ENCODE measurements at places on chromosomes 5 and 9.
A peak's percentile ranks its signal among the peaks of the same experiment; 100 is the strongest.

DNA sequence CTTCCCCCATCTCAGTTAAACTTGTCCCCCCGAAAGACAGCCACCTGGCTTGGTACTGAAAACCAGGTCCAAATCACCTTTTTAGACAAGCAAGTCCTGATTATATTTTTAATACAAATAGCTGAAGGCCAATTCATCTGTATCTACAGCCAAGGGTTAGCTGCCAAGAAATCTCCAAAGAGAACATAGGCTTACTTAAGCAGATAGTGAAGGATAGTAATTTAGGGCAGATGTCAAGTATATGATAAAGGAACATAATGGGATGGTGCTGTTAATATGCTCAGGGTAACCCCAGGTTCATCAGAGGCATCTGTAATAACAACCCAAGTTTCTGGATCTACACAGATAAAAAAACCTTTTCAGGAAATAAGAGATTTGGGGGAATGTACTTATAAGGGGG lies 133.0 kb downstream of the EBF1 start:
- no peak for DNase-seq

- no peak for DNase-seq
Measured at GRCh38 chr5:16669776-16670175, 53.0 kb upstream of the RETREG1 start.

DNA sequence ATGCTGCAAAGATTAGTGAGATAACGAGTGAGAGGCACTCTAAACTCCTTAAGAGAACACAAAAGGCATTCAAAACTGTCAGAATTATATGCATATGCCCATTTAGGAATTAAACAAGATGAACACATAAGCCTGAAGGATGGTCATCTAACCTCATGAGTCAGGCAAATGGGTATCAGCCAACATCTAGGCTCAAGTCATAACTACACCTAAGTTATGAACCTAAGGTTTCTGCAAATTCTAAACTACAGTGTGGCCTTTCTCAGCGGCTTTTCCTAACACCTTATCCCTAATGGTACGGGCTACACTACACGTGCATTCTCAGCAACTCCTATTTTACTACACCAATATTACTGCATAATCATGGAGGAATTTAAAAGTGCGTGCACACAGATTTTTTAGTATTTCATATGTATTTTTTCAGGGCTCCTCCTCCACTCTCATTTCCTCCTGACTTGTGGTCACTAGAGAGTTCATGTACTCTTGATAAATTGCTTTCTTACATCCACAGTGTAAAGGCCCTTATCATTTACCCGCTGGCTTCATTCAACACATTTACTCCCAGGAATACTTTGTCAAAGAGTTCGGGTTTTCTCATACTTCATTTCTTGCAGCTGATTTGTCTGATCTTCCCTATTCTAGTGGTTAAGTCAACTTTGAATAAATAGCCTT lies 316.5 kb downstream of the BNC2 start:
- no peak for DNase-seq

DNA sequence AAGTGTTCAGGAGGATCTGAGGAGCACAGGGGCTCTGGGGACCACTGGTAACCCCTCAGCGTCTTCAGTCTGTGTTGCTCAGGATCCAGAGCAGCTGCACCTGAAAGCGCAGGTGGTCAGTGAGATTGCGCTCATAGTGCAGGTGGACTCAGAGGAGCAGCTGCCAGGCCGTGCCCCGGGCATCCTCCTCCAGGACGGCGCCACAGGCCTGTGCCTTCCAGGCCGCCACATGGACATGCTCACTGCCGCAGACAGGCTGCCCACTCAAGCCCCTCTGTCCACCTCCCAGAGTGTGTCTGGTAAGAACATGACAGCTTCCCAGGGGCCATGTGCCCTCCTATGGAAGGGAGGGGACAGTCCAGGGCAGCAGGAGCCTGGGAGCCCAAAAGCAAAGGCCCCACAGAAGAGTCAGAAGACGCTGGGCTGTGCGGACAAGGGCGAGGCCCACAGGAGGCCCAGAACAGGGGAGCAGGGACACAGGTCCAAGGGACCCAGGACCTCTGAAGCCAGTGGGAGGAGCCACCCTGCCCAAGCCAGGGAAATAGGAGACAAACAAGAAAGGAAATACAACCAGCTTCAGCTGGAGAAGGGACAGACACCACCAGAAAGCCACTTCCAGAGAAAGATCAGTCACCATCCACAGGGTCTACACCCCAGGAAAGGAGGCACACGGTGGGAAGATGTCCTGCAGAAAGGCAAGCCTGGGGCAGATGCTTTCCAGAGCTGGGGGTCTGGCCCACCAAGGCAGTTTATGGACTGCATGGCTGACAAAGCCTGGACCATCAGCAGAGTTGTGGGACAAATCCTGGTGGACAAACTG lies 5.2 kb downstream of the SPATA31E1 start:
- DNase-seq = no peak

GRCh38 chr5:419970-420369 lies 23.0 kb upstream of the EXOC3 start:
- DNase-seq = no peak

- DNase-seq = no peak
Measured at GRCh38 chr9:4690144-4690543, 10.8 kb downstream of the CDC37L1 start.

DNA sequence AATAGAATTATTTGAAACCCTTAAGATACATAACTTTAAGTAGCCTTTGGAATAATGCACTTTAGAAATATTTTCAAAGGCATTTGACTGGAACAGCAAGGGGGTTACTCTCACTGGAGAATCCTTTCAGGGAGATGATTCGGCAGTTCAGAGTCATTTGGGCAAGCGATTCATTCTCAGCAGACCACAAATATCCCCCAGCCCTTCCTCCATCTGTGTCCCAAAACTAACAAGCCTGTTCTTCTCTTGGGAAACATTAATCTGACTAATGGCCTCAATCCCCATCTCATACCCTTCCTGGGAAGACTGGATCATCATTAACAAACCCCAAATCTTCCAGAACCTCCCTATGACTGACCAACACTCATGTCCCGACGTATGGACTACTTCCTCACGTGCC lies 65.8 kb upstream of the S1PR3 start:
- DNase-seq = no peak

- DNase-seq = peak; percentile 66
Measured at GRCh38 chr5:64330728-64331231, 165.1 kb downstream of the RNF180 start.
